IgD-negative memory B cell (primary cell): ENCODE measurements at places on chromosomes 2 and 18. TPM values are rescaled to one million over a fixed set of nuclear protein-coding genes. Genes with fewer than 3 reads are reported as not detected.

CYP27A1 gene
- polyA plus RNA-seq = 0.83 TPM

LAMA3 gene
- polyA plus RNA-seq = not detected

ST8SIA5 gene
- not detected for polyA plus RNA-seq

CYRIA gene
- 31.0 TPM for polyA plus RNA-seq

C2orf68 gene
- 18.3 TPM for polyA plus RNA-seq

ARHGEF33 gene
- not detected for polyA plus RNA-seq
